ENCODE measurements at places on chromosomes 7 and 10.

- no peak for DNase-seq
Measured at GRCh38 chr10:67923551-67923950, 39.1 kb downstream of the SIRT1 start.

GRCh38 chr7:91852263-91852741, 28.2 kb downstream of the MTERF1 start:
- no peak for DNase-seq

DNA sequence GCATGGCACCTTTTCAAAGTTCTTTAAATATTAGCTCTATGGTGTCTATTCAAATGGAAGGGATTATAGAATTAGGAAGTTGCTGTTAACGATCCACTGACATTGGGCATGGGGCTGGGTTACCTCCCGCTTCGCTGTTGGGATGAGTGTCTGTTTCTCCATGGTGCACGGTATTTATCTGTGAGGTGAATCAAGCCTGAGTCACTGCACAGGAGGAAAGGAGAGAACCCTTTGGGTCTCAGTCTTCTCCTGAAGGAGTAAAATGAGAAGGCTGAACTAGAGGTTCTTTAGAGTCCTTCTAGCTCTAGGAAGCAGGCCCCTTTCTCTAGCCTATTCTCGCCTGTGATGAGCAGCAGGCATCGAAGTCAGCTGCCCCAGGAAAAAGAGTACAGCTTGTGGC, 7.3 kb downstream of the JCAD start:
- DNase-seq: no peak

DNA sequence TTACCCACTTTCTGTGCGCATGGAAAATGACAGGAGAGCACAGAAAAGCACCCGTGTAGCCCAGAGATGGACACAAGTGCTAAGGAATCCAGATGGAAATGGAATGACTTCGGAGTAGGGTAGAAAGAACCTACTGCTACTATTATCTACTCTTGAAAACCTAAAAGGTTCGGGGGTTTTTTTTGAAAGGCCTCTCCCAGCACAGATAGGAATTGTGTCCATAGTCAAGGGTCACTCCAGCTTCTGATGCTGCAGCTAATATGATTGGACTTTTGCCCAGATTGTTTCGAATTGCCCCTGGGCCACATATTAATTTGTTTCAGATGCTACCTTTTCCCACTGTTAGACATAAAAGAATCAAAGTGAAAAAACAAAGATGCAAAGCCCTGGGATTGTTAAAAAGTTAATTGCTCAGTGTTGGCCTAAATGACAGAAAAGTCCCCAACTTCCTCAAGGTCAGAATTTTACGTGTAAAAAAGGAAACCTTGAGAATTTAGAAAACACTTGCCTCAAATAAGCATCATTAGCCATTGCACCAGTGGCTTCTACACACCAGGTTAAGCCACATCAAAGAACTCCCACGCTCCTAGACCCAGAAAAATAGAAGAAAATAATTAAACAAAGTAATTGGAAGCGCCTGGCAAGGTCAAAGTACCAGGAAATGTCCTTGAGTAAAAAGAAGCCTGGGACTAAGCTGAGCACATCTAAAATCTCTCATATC, 40.8 kb upstream of the INSIG1 start:
- no peak for DNase-seq

- no peak for DNase-seq
Measured at GRCh38 chr7:36475381-36475780, 85.7 kb downstream of the ANLN start.

GRCh38 chr10:71663311-71663710, 56.3 kb downstream of the C10orf105 start:
- DNase-seq: no peak

- DNase-seq: no peak
Measured at GRCh38 chr7:97430006-97430405, 301.9 kb upstream of the TAC1 start.

- no peak for DNase-seq
Measured at GRCh38 chr7:293681-294439, 3.9 kb downstream of the FOXL3 start.

GRCh38 chr7:32039000-32039756, 31.0 kb downstream of the PDE1C start:
- no peak for DNase-seq

DNA sequence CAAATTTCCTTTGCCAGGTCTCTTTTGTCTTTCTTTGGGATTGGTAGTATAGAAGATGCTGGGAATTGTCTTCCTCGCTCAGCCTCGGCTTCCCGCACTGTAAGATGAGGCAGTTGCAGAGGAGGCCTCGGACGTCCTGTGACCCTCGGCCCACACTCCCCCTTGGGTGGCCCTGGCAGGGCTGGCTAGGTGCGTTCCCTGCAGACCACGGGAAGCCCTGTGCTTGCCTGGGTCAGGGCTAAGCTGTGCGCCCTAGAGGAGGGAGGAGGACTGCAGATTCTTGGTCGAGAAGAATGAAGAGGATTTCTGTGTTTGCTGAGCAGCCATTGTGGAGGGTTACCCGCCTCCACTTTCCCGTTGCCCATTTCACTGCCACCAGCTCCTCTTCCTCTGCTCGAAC, 42.8 kb downstream of the WIPI2 start:
- DNase-seq: no peak

DNA sequence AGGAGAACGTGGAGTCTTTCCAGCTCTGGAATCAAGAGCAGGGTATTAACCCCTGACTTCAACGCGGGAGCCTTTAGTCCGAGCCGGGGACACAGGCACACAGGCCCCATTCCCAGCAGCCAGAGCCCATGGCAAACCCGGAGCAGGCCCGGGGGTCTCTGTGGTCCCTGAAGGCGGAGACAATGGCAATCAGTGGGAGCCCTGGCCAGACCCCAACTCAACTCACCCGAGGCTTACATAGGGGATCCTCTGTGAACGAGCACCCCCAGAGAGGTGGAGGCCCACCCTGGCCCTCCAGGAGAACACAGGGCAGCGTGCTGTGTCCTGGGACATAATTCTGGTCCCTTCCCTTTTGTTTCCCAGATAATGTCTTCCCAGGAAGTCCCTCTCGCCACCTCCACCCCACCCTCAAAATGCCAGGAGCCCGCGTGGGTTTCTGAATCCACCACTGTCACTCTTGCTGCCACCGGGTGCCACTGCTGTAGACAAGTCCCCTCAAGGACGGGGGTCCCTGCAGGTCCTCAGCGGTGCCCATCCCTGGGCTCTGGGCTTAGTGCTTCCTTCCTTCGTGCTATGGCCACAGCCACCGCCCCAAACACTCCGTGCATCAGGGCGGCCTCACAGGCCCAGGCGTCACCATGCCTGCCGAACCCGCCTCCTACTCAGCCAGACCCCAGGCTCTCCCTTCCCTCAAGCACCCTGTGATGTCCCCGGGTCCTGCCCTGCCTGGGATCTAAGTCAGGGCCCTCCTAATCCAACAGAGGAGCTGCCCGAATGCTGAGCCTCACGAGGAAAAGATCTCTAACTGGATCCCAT, 28.6 kb upstream of the PPP2R2D start:
- DNase-seq: no peak

- DNase-seq: no peak
Measured at GRCh38 chr7:20326342-20326741, 4.4 kb upstream of the ITGB8 start.

DNA sequence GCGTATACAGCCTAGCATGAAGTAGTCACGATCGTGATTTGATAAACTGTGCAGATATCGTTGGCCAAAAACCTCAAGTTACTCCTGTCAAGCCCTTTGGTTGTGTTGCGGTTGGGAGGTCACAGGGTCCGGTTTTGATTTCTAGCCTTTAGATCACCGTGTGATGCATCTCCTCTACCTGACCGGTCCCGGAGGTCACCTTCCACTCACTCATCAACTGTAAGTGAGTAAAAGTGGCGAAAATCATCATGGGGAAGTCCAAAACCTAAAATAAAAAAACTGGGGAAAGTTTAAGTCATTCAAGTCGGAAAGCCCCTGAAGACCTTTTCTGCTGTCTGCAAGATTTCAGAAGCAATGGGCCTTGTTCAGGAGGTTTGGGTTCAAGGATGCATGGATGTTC, 62.8 kb downstream of the ADARB2 start:
- no peak for DNase-seq

- no peak for DNase-seq
Measured at GRCh38 chr10:72472306-72472705, 117.6 kb upstream of the DNAJB12 start.

DNA sequence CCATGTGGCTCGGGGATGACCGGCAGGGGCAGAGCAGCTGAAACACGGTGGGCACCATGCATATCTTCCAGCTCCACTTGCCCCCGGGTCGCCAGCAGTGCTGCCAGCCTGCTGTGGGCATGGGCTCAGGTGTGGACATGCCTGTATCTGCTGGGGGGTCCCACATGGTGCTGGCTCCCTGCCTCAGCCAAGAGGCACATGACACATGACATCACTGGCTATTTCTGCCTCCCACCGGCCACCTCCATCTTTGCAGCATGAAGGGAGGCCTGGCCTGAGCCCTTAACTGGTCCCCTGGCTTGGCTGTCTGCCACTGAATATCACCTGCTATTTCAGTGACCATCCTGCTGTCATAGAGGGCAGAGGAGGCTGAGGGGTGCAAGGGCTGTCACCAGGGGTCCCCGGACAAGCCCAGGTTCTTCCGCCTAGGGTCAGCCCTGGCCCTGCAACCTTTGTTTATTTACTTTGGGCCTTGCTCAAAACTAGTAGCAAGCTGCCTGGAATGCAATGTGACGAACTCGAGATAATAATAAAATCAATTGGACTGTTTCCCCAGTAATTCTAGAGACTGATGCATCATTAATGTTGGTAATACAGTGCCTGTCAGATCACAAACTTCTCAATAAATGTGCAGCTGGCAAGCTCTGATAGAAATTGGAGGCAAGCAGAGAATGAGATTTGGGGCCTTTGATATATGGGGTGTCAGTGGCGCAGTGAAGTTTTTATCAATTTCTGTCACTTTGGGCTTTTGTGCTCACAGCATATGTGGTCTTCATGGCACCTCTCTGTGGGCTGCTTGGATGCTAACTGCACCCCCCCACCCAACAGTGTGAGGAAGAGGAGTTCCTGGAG, 28.5 kb downstream of the ZMIZ1 start:
- no peak for DNase-seq

DNA sequence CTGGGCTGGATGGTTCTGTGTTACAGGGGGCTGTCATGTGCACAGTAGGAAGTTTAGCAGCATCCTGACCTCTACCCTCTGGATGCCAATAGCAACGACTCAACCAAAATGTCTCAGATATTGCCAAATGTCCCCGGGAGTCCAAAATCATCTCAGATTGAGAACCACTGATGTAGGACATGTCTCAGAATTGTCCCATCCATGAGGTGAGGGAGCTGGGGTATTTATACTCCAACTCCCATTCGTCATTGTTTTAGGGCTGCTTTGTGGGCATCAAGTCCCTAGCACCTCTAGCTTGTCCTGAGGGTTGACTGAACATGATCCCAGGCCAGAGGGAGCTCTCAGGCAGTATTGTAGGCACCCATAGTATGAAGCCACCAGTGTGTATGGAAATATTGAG, 25.2 kb upstream of the COMTD1 start:
- DNase-seq: no peak

- no peak for DNase-seq
Measured at GRCh38 chr7:79713276-79713675, 259.8 kb upstream of the MAGI2 start.

GRCh38 chr10:131173484-131174210, 137.9 kb downstream of the TCERG1L start:
- DNase-seq: no peak

GRCh38 chr7:99422186-99422585, 13.4 kb downstream of the BUD31 start:
- no peak for DNase-seq

DNA sequence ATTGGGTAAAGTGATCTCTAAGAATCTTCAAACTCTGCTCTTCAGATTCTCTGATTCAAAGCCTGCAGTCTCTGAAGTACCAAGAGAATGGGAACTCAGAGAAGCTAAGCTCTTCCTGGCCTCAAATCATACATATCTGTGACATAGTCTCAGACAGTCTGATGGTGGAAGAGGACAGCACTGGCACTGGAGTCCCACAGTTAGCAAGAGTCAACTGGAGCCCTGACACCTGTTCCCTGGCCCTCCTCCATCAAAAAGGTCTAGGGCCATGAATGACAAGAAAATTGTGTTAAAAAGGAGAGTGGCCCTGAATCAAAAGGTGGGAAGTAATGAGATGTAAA, 37.7 kb downstream of the PRSS2 start:
- no peak for DNase-seq

- DNase-seq: no peak
Measured at GRCh38 chr10:73449113-73449512, 15.8 kb upstream of the MSS51 start.

GRCh38 chr10:103149991-103150622, 43.0 kb downstream of the NT5C2 start:
- no peak for DNase-seq

DNA sequence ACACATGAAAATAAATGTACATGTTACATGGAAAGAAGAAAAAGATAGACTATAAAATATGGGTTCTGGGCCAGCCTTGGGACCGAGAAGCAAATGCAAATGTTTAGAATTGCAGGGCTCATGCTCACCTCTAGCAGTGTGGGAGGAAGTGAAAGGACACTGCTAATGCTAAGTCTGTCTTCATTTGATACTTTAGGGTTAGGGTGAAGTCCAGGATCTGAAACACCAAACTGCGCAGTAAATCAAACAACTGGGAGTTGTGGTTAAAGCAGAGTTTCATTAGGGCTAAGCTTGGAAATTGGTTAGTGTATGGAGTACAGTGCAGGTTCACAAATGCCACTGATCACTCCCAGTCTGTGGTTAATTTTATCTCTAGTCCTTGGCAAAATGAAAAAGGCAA, 73.2 kb upstream of the PDK4 start:
- no peak for DNase-seq

- DNase-seq: peak; percentile 97
Measured at GRCh38 chr10:110007701-110008517, at the start of gene ADD3. Gene ADD3 (plus strand): TSS chr10:110007984. CDS start chr10:110100654, 92,670 bp downstream.

- DNase-seq: peak; percentile 13
Measured at GRCh38 chr10:69069090-69070042, 18.5 kb upstream of the SRGN start.

- no peak for DNase-seq
Measured at GRCh38 chr7:98287486-98287959, 6.0 kb downstream of the BRI3 start.

GRCh38 chr10:4102802-4103344, 317.9 kb upstream of the KLF6 start:
- DNase-seq: no peak

DNA sequence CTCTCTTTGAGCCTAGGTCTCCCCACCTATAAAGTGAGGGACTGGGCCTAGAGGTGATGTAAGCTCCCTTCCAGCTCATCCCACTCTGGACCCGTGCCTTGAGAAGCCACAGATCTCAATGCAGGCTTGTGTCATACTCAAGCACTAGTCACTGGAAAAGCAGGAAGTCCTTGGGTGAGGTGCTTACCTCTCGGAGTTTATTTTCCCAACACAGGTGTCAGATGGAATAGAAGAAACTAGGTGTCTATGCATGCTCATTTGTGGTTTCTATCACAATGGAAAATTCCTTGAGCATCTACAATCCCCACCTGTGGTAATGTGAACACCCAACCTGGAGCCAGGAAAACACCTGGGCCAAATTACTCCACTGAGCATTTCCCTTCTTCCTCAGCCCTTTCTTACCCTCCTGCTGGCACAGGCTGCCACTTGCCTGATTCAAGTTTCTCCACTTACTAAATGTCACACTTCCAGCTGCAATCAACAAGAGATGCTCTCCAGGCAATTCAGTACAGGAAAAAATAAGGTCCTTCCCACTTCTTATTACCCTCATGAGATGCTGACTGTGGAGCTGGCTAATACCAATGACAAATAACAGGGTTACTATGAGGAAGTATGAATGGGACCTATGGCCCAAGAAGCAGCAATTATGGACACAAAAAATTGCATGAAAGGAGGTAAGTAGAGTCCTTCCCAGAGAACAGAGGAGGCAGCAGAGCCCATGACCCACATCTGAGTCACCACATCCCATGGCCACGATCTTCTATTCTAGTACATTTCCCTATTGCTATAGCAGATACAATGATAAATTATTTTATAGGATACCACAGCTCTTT, 13.1 kb downstream of the LSM5 start:
- DNase-seq: no peak

All from brain (organoid and tissue), 16 donors.